ENCODE measurements at places on chromosomes 4 and X.

GRCh38 chr4:74754218-74754617 is 40.1 kb downstream of the BTC start:
- DNase-seq = no peak

DNA sequence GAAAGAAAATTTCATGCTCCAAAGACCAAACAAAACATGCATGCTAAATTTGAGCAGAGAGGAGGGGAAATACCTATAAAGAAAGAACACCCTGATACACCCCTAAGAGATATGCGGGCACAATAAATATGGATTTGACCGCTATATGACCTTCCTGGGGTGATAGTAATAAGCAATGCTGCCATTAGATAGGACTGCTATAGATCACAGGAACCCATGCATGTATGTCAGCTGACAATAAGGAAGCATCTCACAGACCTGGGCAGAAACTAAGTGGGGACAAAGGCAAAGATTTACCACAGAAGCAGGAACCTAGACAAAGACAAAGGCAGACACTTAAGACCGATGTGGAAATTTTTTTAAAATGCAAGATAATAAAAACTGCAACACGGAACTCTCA is 21.3 kb downstream of the ZNF721 start:
- DNase-seq = no peak

DNA sequence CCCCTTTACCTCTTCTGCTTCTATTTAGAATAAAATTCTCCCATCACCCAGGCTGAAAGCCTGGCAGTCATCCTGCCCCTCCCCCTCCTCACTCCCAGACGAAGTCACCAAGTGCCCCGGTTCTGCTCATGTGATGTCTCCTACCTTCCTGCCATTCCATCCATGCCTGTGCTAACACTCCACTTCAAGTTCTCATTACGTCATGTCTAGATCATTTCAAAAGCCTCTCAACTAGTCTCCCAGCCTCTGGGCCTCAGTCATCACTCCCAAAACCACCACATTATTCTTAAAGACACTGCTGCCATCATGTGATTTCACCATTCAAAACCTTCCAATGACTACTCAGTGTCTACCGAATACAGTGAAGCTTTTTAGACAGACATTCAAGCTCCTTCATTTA is 17.2 kb upstream of the HOPX start:
- DNase-seq = no peak

DNA sequence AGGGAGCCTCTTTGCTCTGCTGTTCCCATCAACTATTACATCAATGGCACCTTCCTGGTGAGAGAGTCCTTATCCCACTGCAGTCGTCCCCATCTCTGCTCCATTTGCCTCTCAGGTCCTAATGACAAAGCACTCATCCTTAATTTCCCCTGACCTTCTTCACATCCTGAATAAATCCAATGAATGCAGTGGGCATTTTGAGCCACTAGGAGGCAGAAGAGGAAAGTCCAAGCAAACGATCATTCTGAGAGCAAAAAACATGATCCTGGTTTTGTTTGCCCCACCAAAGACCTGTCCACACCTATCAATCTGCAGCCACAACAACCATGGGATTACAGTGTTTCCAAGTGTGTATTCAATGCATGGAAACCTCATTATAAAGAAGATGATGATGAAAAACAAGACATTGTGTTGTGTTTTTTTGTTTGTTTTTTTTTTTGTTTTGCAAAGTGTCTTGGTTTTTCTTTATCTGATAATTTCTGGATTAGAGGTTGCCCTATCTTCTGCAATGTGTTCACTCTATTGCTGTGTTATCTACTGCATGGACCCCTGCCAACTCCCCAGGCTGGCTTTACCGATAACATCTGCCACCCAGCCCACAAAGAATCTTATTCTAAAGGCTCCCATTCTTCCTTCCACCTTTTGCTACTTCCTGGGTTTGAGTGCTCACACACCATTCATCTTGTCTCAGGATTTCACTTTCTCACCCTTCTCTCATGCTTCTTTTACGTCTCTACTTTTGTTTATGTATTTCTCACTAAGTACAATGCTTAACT is 207.2 kb downstream of the NLGN4X start:
- no peak for DNase-seq

- no peak for DNase-seq
Observed at GRCh38 chr4:35087218-35087617, 1157.1 kb downstream of the ARAP2 start.
